ENCODE measurements at places on chromosomes 5 and 9.

- no peak for DNase-seq
Measured at GRCh38 chr5:33720176-33720575, 171.6 kb downstream of the ADAMTS12 start.

DNA sequence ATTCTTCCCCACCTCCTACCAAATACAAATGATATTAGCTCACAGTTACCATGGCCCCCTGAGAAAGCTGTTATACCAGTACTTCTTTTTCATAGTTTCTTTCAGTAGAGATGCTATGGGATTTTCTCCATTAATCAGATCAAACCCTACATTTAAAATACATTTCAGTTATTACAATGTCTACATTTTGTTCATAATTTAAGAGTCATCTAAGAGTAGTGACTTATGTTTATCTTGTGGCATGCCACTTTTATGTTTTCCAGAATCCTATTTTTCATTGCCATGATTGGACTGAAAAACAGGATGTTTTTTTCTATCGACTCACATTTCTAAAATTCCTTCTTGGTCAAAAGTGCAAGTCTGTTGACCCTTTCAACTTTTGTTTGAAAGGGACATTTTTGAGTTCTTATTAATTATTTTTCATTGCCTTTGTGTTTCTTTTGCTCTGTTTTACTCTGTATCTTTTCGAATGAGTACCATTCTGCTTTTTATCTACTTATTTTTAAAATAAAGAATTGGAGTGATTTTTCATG, 77.4 kb upstream of the ANXA1 start:
- DNase-seq: no peak

GRCh38 chr9:18617759-18618158, 143.8 kb downstream of the ADAMTSL1 start:
- no peak for DNase-seq

GRCh38 chr5:154071799-154072413, 33.1 kb downstream of the MFAP3 start:
- DNase-seq: no peak

DNA sequence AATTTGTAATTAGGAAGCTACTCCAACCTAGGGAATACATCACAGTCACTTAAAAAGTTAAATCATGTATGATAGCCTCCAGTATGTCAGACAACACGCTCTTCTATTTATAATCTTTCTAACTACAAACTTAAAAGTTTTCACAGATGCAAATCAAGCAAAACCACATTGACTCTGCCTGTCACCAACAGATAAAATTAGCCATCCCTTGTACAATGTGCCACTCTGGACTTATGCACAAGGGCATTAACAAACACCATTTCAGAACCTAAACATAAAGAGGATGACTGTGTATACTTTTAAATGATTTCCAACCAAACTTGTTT, 14.7 kb downstream of the ERP44 start:
- DNase-seq: no peak

- no peak for DNase-seq
Measured at GRCh38 chr5:67378256-67378655, 181.7 kb upstream of the CD180 start.

DNA sequence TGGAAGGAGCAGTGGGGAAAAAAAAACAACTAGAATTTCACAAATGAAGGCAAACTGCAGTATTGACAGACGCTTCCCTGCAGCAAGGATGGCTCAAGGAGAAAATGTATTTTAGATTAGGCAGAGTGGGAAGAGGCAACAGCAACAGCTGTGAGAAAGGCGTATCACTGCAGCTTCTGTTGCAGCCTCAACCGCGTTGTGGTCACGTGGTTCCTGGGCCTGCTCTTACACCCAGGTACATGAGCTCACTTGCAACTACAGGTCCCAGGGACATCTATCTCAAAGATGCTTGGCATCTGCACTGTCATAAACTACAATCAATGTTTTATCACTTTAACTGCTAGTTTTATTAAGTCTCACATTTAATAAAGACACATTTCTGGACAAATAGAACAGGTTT, 36.0 kb upstream of the GOLM1 start:
- DNase-seq: no peak

Data from heart right ventricle (tissue), 16 donors.